SJSA1 (cell line): ENCODE measurements at places on chromosomes 6 and 20.

GRCh38 chr20:38610521-38610920 lies 8.9 kb downstream of the ARHGAP40 start:
- DNase-seq, result no peak

GRCh38 chr6:32883789-32884188 lies 29.8 kb downstream of the PSMB9 start:
- DNase-seq, result no peak

DNA sequence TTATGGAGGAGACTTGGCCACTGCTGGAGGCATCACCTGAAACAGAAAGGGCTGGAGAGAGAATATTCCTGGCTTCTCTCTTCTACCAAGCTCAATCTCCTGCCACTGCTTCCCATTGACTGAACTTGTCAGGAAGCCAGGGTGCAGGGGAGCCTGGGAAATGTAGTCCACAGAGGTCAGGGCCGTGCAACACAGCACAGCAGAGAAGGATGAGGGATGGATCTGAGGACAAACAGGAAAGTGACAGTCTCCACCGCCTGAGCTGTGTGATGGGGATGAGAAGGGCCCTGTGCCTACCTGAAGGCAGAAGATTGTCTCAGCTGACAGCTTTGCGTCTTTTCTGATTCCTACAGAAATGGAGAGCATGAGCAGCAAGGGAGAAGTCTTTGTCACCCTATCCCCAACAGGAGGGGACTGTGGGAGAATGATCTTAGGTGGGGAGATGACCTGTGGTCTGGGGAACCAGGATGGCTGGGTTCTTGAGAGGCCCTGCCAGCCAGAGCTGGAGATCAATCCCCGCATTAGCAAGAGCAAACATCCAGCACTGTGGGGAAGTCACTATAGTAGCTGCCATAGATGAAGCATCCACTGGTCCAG lies 114.2 kb downstream of the SNX5 start:
- DNase-seq, result no peak

DNA sequence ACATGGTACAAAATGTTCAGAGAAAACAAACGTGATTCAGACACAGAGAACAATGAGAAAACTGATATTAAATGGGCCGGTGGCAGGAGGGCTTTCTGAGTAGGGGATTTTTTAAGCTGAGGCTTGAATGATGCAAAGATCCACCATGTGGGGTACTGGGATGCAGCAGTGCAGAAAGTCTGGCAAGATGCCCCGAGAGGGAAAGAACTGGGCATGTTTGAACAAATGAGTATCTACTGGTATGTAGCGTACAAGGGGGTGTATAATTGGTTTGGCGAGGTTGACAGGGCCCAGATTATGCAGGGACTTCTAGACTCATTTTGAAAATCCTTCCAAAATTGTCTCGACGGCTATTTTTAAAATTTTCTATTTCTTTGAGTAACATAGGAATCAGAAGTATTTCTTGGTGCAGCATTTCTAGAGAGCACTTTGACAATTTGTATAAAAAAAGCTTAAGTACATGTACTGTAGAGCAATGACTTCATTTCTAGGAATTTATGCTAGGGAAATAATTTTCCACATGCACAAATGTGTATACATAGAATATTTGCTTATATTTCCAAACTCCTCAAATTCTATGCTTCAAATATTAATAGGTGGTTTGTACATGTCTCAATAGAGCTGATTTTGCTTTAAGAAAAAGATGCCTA lies 119.6 kb upstream of the DOK5 start:
- DNase-seq, result no peak

- DNase-seq, result no peak
These were observed 111.2 kb upstream of the ADGRF1 start for GRCh38 chr6:47153404-47153755.

DNA sequence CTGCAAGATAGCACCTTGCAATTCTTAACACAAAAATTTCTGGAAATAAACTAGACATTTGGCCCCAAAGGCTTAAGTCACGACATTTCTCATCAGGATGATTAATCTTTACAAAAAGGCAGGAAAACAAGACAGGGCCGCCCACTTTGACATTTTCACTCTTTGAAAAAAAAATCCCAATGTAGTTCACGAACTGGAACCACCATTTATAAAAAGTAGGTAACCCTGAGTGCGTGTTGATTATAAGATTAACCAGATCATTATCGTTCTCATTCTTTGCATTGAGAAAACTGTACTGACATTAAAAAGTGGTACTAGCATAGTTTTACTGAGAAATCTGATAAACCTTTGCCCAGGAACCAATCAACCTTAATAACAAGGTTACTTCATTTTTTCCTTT lies 108.8 kb downstream of the HUS1B start:
- DNase-seq, result no peak

GRCh38 chr6:2734488-2735166 lies 16.1 kb downstream of the MYLK4 start:
- no peak for DNase-seq

- DNase-seq, result no peak
These were observed 255.0 kb downstream of the DLL1 start for GRCh38 chr6:170035901-170036304.

- DNase-seq, result no peak
These were observed 21.1 kb downstream of the PPP1R14C start for GRCh38 chr6:150163970-150164369.

- no peak for DNase-seq
These were observed 61.0 kb downstream of the FAM50B start for GRCh38 chr6:3910106-3910663.

- no peak for DNase-seq
These were observed 152.6 kb downstream of the BCKDHB start for GRCh38 chr6:80259118-80259517.

DNA sequence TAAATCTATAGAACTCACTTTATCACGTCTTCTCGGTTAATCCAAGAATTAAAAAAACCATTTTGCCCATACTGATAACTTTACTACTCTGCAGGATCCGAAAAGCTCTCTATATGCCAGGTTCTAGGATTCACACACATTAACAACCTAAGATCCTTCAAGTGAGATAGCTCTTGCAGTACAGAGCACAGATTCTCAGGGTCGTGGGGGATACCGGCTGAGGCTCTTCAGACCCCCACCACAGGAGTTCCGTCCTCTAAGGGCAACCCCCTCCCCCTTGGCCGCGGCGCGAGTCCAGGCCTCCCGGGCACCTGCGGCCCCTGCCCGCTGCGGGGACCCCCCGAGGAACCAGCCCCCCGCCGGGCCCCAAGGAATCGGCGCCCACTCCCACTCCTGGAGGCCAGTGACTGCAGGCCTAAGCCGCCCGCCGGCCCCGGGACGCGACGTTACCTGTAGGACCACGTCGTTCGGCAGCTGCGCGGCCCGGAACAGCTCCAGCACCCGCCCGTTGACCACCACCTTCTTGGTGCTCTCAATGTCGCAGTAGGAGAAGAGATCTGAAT lies 892 bp downstream of the REPS1 start:
- no peak for DNase-seq

GRCh38 chr6:153947808-153948447 lies 91.1 kb upstream of the OPRM1 start:
- peak; percentile 25 for DNase-seq

- peak; percentile 94 for DNase-seq
These were observed 242.6 kb upstream of the CDYL start for GRCh38 chr6:4533576-4533975.

- no peak for DNase-seq
These were observed 87.3 kb downstream of the SCML4 start for GRCh38 chr6:107736713-107737396.

GRCh38 chr20:46688151-46689081 lies 828 bp downstream of the TP53RK start:
- DNase-seq, result no peak

GRCh38 chr20:62368392-62368975 lies 1.4 kb upstream of the LAMA5 start:
- DNase-seq, result no peak

GRCh38 chr6:3263096-3263495 lies 4.3 kb downstream of the PSMG4 start:
- no peak for DNase-seq

DNA sequence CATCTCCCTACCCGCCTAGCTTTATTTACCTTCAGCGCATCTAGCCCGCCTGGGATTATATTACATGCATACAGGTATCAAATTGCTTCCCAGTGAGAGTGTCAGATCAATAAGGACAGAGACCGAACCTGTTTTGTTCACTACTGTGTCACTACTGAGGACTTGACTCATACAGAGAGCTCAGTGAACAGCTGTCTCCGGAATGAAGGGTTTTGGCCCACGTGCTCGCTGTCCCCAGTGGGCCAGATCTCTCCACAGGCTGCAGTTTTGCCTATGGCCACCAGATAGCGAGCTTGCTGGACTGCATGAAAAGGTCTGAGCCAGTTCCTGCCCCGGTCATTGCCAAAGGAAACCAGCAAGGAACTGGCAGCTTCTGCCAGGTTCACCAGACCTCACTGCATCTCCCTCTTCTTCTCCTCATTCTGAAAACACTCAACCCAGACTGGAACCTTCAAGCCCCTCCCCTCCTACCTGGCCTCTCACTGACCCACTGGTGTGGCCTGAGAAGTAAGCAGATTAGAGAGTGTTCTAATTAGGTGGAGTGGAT lies 150.8 kb downstream of the ZMYND8 start:
- peak; percentile 59 for DNase-seq

GRCh38 chr6:136523196-136523595 lies 27.0 kb downstream of the MAP7 start:
- DNase-seq, result no peak

DNA sequence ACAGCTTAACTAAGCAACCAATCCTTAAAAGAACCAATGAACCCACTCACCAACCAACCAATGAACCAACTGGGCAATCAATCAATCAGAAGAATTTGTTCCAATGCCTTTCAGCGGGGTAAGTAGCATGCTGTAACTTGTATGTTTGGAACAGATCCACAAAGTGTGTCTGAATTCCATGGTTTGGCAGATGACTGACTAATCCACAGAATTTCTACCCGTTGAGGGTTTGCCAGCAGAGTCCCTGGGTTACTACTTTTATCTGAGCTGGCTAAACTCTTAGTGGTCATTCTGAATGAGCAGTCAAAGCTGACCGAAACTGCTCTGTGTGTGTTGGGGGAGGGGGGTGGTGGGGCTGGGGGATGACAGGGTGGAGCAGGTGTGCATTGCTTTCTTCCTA lies 125.0 kb upstream of the JAG1 start:
- no peak for DNase-seq

GRCh38 chr20:44542890-44543289 lies 21.0 kb upstream of the SERINC3 start:
- DNase-seq, result no peak

DNA sequence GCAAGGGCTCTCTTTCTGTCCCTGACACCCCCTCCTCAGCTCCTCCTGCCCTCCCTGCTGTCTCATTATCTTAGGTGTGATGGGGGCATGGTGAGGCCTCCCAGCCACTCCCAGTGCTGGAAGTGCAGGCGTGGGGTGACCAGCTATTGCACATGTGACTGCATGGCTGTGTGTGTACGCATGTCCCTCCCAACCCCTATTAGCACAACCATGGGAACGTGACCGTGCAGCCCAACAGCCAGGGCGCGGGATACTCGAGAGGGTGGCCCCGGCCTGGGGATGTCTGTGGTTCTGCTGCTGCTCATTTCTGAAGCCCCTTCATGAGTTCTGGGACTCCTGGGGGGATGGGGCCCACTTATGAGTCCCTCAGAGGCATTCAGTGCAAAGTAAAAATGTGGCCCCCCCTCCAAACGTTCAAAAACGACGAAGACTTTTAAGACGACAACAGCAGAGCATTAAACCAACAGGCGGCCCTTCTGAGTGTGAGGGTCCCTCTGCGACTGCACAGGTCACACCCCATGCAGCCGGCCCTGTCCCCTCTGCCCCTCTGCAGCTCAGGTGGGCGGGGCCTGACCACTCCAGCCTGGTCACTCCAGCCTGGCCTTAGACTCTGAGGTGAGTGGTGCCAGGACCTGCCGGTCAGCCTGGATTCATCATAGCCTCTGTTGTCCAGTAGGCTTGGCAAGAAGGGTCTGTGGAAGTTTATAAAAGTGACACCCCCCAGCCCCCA lies 51.1 kb downstream of the RBM38 start:
- DNase-seq, result no peak

DNA sequence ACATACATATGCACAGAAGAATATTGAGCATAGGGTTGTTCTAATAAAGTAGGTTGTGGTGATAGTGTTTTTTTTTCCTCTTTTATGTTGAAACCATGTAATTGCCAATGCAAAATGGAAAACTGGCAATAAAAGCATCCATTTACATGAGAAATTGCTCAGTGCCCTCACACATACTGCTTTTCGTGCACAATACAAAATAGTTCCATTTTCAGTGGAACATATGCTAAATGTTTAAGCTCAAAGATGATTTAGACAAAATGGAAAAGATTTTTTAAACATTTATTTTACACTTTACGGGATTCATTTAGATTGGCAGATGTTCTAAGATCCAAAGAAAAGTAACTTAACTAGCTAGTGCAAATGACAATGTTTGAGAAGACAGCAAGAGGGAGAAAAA lies 678.1 kb upstream of the MANEA start:
- DNase-seq, result no peak

DNA sequence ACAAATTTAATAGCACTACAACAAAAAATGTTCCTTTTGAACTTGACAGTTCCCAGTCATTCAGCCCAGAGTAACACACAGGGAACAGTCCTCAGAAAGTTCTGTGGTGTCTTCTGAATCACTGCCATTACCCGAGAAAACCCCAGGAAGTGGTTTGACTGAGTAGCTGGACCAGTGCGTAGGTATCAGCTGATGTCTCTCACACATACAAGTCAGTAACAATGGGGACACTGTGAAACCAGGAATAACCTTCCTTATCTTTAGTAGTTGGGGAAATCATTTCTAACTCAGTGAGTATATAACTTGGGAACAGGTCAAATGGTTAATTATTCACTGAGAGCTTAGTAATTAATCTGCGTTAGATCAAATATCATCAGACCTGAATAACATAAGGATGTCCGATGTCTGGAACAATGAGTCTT lies 73.1 kb downstream of the HIVEP2 start:
- peak; percentile 55 for DNase-seq

DNA sequence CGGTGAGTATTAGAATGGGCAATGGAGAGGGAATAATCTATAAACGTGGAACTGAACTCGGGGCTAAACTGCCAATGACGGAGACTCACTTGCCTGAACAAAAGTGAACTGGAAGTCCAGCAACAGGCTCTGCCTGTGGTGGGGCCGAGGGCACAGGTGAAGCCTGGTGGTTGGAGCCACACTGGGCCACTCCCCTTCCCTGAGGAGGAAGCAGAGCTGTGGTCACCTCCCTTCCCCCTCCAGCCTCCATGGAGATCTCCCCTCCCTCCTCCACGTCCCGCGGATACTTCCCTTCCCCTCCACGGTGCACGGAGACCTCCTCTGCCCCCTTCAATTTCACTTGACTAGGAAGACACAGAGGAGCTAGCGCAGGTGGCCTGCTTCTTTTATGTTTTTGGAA lies 14.7 kb upstream of the DSP start:
- no peak for DNase-seq

DNA sequence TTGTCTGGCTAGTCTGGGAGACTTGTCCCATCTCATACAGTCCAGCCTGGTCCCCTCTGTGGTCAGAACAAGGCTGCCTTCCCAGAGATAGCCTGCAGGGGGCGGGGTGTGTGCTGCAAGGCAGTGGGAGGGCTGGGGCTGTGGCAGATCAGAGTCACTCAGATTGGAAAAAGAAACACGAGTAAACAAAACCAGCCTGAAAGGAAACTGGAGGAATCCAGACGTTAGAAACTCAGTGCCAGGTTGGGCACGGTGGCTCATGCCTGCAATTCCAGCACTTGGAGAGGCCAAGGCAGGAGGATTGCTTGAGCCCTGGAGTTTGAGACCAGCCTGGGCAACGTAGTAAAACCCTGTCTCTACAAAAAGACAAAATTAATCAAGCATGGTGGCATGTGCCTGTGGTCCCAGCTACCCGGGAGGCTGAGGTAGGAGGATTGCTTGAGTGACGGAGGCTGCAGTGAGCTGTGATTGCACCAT lies 20.2 kb downstream of the LEMD2 start:
- DNase-seq, result peak; percentile 93
